ENCODE measurements at places on chromosomes 4 and X. TPM values are rescaled to one million over a fixed set of nuclear protein-coding genes. Genes with fewer than 3 reads are reported as not detected.

DNA sequence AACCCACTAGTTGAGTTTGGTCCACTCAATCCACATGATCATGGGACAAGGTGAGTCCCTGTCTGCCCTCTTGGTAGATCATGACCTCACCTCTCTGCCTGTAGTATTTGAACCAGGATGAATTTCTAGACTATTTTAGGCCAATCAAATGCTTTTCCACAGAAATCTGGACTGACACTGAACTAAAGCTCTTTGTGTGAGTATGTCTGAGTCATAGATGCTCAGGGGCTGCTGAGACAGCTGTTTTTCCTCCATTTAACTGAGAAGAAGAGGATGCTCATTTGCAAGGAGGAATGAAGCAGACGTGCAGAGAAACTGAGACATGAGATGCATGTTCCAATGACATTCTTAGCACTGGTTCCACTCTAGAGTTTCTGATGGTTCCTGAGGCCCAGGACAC lies 77.3 kb upstream of the TMEM47 start:
- DNase-seq, result no peak

Gene HS3ST1
- not detected for polyA plus RNA-seq

GRCh38 chr4:14984448-14984847 lies 17.8 kb upstream of the CPEB2 start:
- no peak for DNase-seq

Gene SORBS2
- 6.9 TPM for polyA plus RNA-seq

Gene TRO
- 9.9 TPM for polyA plus RNA-seq

All from BJ (cell line).